ENCODE measurements at places on chromosomes 4 and X. TPM values are rescaled to one million over a fixed set of nuclear protein-coding genes. Genes with fewer than 3 reads are reported as not detected.

DNA sequence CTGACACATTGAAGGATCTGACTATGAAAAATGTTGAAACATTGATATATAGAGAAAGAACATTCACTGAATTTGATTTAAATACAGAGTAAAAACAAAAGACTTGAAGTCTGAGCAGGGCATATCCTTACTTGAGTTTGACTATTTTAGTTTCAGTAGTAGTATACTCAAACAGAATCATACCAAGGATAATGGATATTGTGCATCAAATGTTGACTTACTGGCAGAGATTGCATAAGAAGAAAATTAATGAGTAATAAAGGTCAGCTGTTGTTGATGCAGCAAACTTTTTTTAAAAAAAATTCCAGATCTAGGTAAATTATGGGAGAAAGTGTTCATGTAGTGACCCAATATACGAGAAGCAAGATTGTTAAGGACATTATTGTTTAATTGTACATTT is 94.5 kb upstream of the APOOL start:
- no peak for DNase-seq

DNA sequence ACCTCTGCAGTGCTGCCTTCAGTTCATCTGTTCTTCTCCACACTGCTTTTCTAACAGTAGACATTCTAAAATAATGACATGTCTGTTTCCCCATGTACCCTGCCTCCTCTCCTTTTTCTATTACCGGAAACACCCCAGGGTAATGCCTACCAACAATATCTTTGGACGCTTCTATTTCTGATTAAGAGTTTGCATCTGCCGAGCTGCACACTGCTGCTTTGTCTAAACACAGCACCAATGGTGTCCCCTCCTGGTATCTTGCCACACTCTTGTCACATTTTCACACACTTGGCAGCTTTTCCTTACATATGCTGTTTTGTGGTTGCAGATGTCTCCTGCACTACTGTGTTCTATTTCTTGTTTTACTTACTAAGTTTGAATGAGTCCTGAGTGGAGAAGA is 288.8 kb downstream of the GRIA2 start:
- no peak for DNase-seq

GRCh38 chrX:42770566-42770965 is 7.4 kb downstream of the PPP1R2C start:
- no peak for DNase-seq

DNA sequence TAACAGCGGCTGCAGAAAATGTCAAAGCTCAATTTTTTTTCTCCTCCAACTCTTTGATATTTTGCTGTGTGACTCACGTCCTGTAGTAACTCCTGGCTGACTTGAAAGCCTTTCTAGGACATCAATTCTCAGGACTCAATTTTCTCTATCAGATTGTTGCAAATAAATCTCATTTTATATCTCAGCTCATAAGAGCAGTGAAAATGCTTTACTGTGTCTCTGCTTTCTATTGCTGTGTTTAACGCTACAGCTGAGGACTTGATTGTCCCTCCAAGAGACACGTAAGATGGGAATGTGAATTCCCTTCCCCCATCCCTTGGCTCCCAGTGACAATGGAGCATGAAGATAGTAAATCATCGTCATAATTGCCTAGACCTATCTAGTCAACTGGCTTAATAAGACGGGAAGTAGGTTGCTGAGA is 20.5 kb upstream of the CBR4 start:
- DNase-seq: no peak

DNA sequence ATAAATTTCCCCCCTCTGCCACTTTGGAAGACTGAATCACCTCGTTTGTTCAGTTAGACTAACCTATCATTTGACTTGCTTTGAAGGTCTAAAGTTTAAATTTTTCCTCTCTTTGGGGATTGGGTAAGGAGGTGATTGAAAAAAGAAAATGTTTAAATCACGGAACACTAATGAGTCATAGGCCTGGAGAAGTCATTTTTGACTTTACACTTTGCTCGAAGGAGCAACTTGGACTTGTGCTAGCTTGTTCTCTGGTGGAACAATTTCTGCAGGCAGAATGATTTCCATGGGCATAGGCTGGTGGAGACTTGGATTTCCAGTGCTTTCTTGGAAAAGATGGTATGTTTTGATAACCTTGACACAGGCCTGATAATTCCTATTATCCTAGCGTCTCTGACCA is 10.5 kb upstream of the GLUD2 start:
- no peak for DNase-seq

- DNase-seq: no peak
These were observed 109.9 kb downstream of the AFF1 start for GRCh38 chr4:87044511-87045233.

- DNase-seq: no peak
These were observed 33.2 kb downstream of the NPY2R start for GRCh38 chr4:155241664-155242063.

GRCh38 chrX:11792461-11793421 is 34.7 kb downstream of the MSL3 start:
- DNase-seq: no peak

- DNase-seq: no peak
These were observed 39.3 kb upstream of the FHDC1 start for GRCh38 chr4:152896811-152897210.

- no peak for DNase-seq
These were observed at the start of gene UCHL1 for GRCh38 chr4:41256740-41257256. UCHL1 (plus strand) TSS chr4:41256928; CDS start chr4:41256977, 49 bp downstream.

- DNase-seq: no peak
These were observed 186.2 kb downstream of the RCHY1 start for GRCh38 chr4:75327804-75328512.

GRCh38 chrX:41670112-41670511 is 18.7 kb upstream of the GPR34 start:
- DNase-seq: no peak

DNA sequence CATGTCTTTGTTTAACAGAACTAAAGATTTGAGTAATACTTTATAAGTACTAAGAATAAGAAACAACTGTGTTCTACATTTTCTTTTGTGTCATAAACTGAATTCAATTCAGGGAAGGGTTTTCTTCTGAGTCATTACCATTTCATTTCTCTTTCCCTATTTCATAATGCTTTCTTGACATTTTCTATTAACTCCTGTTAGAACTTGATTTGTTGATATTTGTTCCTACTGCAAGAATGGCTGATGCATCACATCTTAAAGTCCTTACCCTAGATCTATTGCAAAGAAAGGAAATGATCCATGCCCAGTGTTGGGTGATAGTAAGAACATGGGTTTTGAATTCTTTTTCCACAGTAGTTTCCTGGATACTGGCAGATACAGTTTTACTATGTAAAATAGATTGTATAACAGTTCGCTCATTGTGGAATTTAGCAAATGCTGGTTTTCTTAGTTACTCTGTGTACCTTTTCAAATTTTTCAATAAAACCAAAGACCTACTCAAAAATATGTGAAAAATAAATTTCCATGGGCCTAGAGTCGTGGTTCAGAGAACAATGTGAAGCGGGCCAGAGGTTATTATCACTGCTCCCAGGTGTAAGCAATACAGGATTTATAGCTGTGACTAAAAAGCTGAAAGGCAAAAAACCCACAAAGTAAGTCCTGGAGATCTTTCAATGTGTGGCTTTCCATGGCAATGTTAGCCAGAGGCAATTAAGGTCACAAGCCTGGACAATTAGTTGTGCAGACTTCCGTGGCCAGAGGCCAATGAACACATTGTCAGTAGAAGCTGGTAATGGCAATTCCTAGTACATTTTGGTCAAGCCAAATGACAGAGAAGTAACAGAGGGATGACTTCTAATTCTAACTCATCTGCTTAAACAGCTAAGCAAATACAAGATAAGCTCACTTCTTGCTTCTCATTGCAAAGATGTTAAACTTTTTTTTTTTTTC is 127.3 kb upstream of the FAT4 start:
- no peak for DNase-seq

- no peak for DNase-seq
These were observed 5.3 kb upstream of the PDLIM3 start for GRCh38 chr4:185540487-185541120.

GRCh38 chr4:161206528-161207080 is 957.2 kb downstream of the FSTL5 start:
- DNase-seq: no peak

GRCh38 chr4:142203505-142203904 is 567.1 kb downstream of the IL15 start:
- DNase-seq: peak; percentile 36

DNA sequence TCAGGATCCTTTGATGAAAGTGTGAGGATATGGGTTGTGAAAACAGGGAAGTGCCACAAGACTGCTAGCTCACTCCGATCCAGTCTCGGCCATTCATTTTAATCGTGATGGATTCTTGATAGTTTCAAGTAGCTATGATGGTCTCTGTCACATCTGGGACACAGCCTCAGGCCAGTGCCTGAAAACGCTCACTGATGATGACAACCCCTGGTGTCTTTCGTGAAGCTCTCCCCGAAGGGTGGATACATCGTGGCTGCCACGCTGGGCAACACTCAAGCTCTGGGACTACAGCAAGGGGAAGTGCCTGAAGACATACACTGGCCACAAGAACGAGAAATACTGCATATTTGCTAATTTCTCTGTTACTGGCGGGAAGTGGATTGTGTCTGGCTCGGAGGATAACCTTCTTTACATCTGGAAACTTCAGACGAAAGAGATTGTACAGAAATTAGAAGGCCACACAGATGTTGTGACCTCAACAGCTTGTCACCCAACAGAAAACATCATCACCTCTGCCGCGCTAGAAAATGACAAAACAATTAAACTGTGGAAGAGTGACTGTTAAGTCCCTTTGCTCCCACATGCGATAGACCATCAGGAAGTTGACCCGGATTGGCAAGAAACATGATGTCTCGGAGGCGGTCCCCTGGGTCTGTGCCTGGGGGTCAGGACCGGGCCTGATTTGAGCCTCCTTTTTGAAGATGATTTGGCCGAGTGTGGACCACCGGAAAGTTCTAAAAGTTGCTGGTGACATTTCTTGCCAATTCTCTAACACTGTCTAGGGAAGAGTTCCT is 22.2 kb downstream of the LIAS start:
- no peak for DNase-seq

DNA sequence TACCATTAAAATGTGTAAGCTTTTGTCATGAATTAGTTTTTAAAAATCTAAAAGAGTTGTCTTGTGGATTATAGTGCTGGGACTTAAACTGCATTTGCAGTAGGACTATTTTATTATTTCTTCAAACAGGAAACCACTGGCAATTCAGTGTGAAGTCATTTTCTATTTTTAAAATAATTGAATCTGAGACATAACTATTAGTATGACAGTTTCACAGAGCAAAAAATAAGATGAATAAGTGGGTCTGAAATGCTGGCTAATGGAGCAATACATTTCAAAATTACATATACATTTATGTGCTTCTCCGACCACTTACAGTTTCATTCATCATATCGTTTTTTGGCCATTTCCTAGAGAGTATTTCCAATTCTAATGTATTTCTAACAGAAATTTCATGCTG is 75.3 kb upstream of the RAPGEF2 start:
- no peak for DNase-seq

DNA sequence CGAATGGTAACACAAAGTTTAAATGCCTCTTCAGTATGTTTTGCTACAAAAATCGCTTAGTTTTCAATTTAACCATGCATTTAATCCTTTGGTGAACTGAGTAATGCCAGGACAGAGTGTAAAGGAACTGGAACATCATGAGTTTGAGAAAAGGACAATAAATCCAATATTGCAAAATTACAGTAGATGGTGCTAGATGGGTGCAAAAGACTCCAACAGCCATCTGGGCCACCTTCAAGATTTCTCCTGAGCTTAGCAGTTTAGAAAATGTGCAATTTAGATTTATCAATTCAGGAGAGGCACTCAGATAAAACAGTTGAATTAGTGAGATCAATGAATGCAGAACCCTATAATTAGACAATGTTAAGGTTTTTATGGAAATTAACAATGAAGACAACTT is 33.2 kb upstream of the MID1IP1 start:
- no peak for DNase-seq

DNA sequence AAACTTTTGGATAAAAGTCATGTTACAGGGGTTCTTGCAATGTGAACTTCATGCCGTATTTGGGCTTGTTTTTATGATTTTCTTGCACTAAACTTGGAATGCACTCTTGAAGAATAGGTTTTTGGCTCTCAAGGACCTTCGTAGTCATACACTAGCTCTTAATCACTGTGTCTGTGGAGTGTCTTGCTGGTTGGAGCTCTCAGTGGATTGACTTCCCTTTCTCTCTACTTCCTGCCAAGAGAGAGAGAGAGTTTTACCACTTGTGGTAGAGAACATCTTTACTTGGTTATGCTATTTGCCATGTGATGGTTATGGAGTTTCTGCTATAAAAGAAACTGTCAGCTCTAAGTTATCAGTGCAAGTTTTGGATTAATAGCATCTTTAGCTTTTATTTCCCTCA is 112.4 kb downstream of the BMPR1B start:
- DNase-seq: no peak

GRCh38 chrX:113514906-113515305 is 674.3 kb upstream of the AMOT start:
- no peak for DNase-seq

GRCh38 chr4:17170131-17170530 is 271.7 kb upstream of the LDB2 start:
- DNase-seq: no peak

DNA sequence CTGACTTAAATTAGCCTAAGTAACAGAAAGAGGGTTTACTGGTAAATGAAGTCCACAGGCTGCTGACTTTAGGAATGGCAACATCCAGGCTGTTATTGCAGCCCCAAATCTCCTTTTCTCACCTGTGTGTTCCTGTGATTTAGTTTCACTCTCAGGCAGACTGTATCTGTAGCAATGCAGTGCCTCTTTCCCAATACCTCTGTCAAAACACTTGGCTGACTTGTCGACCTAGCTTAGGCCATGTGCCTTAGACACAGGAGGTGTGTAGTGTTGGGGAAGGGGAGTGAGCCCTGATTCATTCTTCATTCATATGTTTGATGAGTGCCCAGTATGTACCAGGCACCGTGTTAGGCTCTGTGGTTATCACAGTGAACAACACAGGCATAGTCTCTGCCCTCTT is 46.9 kb downstream of the JADE3 start:
- no peak for DNase-seq

- no peak for DNase-seq
These were observed 146.0 kb downstream of the STIM2 start for GRCh38 chr4:27006646-27007045.

- no peak for DNase-seq
These were observed 2.5 kb upstream of the GABRE start for GRCh38 chrX:151977009-151977408.

- DNase-seq: no peak
These were observed 133.4 kb downstream of the KLHL8 start for GRCh38 chr4:87087015-87087414.

Gene ANXA10
- 0.94 TPM for total RNA-seq

Gene ARMCX1
- total RNA-seq: 15.5 TPM

Gene STATH
- total RNA-seq: not detected

Gene MAMLD1
- total RNA-seq: 1.5 TPM

Gene RRH
- total RNA-seq: not detected

Gene FATE1
- not detected for total RNA-seq

Gene CRMP1
- total RNA-seq: 1.8 TPM

Gene PNMA5
- total RNA-seq: not detected

Gene IBSP
- total RNA-seq: not detected

Gene XG
- total RNA-seq: not detected

Gene GNRHR
- total RNA-seq: not detected

Gene GAGE12D
- total RNA-seq: not detected

Gene ESX1
- not detected for total RNA-seq

Gene CEP135
- 7.8 TPM for total RNA-seq

Measured in epithelial cell of proximal tubule (primary cell).